ENCODE measurements at places on chromosomes 1 and 21. TPM values are rescaled to one million over a fixed set of nuclear protein-coding genes. Genes with fewer than 3 reads are reported as not detected.

DNA sequence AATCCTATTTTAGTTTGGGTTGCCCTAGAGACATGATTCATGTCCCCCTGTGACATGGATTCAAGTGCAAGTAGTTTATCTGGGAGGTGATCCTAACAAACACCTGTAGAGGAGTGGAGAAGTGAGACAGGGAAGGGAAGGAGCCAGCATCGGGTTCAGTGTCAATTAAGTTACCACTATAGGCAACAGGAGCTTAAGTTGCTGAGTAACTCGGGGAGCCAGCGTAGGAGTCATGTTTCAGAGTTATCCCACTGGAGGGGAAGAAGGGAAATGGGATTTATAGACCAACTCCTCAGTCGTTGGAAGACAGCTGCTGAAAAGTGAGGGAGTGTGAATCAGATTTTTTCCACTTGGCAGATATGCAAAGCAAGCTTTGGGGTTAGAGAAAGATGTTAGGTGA is 54.9 kb downstream of the SLC30A7 start:
- no peak for DNase-seq
- H3K4me1 ChIP-seq: peaks cover 16% of the 10 kb centered on the region
- H3K27me3 ChIP-seq: no peaks in the 10 kb centered on the region
- no peak overlapping the region for H3K4me3 ChIP-seq
- H3K27ac ChIP-seq: no peak overlapping the region

GRCh38 chr21:44702973-44703730 is 6.2 kb downstream of the KRTAP10-12 start:
- DNase-seq: no peak
- no peak overlapping the region for H3K27ac ChIP-seq
- no peak overlapping the region for H3K4me3 ChIP-seq
- H3K4me1 ChIP-seq: no peaks in the 10 kb centered on the region
- H3K36me3 ChIP-seq: no peaks in the 10 kb centered on the region
- no peaks in the 10 kb centered on the region for H3K27me3 ChIP-seq

- no peaks in the 10 kb centered on the region for H3K36me3 ChIP-seq
- H3K27me3 ChIP-seq: no peaks in the 10 kb centered on the region
- H3K4me3 ChIP-seq: no peak overlapping the region
- DNase-seq: no peak
- H3K4me1 ChIP-seq: peaks cover 12% of the 10 kb centered on the region
Measured at GRCh38 chr1:2378441-2378851, 12.9 kb downstream of the MORN1 start.

DNA sequence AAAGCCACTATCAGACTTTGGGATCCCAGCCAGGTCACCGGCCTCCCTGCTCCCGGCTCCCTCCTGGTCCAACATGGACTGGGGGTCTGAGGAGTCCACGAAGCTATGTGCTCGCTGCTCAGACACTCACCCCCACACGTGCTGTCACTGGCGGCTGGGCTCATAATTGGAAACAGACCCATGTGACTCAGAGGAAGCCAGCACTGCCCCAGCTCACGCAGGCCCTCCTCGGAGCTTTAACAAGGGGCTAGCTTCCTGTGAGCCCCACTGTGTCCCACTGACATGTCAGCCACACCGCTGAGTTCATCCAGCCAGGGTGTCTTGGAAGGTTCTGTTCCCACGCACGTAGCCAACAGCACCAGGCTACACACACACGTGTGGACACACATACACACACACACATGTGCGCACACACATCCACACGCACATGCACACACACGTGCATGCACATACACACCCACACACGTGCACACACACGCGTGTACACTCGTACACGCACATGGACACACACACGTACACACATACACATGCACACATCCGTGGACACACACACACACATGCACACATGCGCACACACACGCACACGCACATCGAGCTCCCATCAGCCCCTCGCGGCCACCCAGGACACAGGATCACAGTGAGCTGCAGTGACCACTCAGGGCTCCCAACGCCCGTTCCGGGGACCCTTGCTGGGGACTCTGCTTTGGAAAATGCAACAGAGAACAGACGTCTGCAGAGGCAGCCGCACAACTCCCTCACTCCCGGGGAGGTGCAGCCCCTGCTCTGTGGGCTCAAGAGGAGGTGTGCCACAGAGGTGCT is 18.4 kb upstream of the COL6A2 start:
- no peaks in the 10 kb centered on the region for H3K36me3 ChIP-seq
- H3K27ac ChIP-seq: no peak overlapping the region
- no peaks in the 10 kb centered on the region for H3K27me3 ChIP-seq
- H3K4me1 ChIP-seq: no peaks in the 10 kb centered on the region

The PLOD1 gene
- 55.3 TPM for total RNA-seq

The TOR1AIP2 gene
- 67.3 TPM for total RNA-seq
